ENCODE measurements at places on chromosomes 2 and 18. TPM values are rescaled to one million over a fixed set of nuclear protein-coding genes. Genes with fewer than 3 reads are reported as not detected.

The TMEFF2 gene
- not detected for total RNA-seq

The NOP58 gene
- total RNA-seq, result 106 TPM

The APLF gene
- total RNA-seq, result 0.37 TPM

The ANKRD29 gene
- total RNA-seq, result not detected

The CYP27C1 gene
- 1.0 TPM for total RNA-seq

The ACOXL gene
- not detected for total RNA-seq

The GKN1 gene
- not detected for total RNA-seq

The STON1 gene
- total RNA-seq, result 0.43 TPM

The GDF7 gene
- total RNA-seq, result 1.2 TPM

The STARD6 gene
- total RNA-seq, result not detected

The ESPNL gene
- 6.8 TPM for total RNA-seq

The CTAGE1 gene
- total RNA-seq, result not detected

The SP100 gene
- 1.2 TPM for total RNA-seq

Data from G401 (cell line).